ENCODE measurements at places on chromosomes 7 and 10. TPM values are rescaled to one million over a fixed set of nuclear protein-coding genes. Genes with fewer than 3 reads are reported as not detected.

Gene RNF133
- 2.0 TPM for total RNA-seq

Gene CUBN
- total RNA-seq = 1.8 TPM

Gene ICA1
- 45.2 TPM for total RNA-seq

Gene NKX1-2
- total RNA-seq = 37.0 TPM

DNA sequence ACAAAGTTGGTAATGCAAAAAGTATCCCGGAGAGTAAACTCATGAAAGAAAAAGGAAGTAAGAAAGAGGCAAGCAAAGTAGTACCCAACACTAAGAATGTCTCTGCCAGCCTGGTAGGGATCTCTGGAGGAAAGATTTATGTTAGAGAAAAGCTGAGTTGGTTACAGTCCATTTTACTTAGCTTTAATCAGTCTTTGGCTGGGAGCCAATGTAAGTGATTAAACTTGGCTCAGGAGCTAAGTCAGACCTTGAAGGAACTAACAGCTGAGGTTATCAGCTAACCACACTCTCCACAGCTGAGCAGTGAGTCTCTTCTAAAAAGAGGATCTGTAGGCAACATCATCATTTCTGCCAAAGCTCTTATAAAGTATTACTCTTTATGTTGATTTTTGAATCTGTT is 148.0 kb downstream of the ANKRD7 start:
- no peak overlapping the region for H3K27ac ChIP-seq
- no peak overlapping the region for H3K4me3 ChIP-seq
- no peaks in the 10 kb centered on the region for H3K27me3 ChIP-seq
- no peaks in the 10 kb centered on the region for H3K4me1 ChIP-seq

- H3K27ac ChIP-seq = no peak overlapping the region
- H3K36me3 ChIP-seq = no peaks in the 10 kb centered on the region
- H3K4me3 ChIP-seq = no peak overlapping the region
- H3K4me1 ChIP-seq = peaks cover 22% of the 10 kb centered on the region
- no peaks in the 10 kb centered on the region for H3K27me3 ChIP-seq
Observed at GRCh38 chr10:9596368-9596920, 1421.2 kb upstream of the CELF2 start.

DNA sequence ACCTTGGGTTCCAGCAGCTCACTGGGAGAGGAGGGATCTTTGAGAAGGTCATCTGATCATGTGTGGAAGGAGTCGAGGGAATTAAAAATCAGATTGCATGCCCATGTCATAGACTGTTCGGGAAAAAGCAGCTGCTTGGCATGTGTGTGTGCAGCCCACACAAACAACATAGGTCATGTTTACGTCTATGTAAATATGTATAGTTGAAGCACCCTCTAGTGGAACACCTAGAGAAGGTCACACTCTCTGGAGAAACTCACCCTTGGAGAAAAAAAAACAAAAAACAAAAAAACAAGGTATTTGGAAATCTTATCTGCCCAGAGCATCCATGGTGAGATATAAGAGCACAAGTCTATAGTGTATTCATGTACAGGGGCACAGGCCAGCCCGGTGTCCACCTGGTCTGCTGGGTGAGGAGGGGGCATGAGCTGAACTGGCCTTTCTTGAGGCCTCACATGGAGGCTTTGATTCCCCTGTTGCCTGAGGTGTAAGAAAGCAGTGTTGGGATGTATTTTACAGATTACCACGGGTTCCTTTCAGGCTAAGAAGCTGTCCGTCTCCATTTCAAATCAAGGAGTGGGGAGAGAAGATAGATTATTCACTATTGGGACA is 98.0 kb downstream of the NPY start:
- DNase-seq = peak; percentile 59
- no peak overlapping the region for H3K27ac ChIP-seq
- no peaks in the 10 kb centered on the region for H3K27me3 ChIP-seq
- H3K36me3 ChIP-seq = 0 out of 2 replicates have a peak, but pooled peaks cover 6% of the 10 kb centered on the region
- H3K4me1 ChIP-seq = peaks cover 62% of the 10 kb centered on the region
- H3K4me3 ChIP-seq = no peak overlapping the region

DNA sequence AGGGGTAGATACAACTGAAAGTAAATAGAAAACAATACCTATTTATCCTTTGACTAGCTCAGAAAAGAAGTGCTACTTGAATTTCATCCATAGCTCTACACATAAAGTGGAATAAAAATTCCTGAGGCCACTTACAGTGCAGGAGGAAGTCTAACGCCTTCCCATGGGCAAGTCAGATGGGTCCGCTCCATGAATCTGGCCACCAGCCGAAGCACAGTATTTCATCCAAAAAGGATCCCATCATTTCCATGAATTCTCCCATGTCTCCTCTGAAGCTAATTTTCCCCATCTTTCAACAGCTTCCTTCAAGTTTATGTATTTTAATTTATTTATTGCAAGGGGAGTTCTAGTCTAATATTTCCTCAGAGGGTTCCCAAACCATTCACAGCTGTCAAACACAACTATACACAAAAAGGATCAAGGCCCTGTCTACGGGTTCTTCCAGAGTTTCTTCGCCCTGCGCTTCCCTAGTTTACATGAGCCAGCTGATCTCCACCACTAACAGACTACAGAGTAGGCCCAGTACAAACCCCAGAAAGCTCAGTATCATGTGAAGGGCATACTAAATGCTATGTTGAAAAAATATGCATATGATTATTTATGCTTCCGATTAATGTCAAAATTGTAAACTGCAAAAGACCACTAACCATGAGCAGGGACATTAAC is 184.7 kb downstream of the DOCK4 start:
- peaks cover 10% of the 10 kb centered on the region for H3K4me1 ChIP-seq
- no peaks in the 10 kb centered on the region for H3K27me3 ChIP-seq
- no peak for DNase-seq

DNA sequence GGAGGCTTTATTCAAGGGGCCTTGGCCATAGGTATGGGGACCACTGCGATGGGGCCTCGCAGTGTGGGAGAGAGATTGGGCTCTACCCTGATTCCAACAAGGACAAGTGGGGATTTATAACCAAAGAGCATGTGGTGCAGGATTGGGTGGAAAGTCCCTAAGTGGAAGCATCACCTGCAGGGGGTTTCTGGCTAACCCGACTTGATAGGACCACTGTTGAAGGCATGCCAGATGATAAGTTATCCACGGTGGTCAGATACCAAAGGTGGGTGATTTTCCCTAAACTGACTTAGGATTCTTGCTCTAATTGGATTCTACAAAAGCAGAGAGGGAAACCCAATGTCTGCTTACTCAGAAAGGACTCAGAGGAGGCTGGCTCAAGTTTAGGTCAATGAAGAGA is 429.6 kb upstream of the LRGUK start:
- H3K27me3 ChIP-seq = no peaks in the 10 kb centered on the region
- no peak overlapping the region for H3K27ac ChIP-seq
- 0 out of 2 replicates have a peak, but pooled peaks cover 3% of the 10 kb centered on the region for H3K4me1 ChIP-seq
- no peak for DNase-seq

- peaks cover 19% of the 10 kb centered on the region for H3K4me1 ChIP-seq
- DNase-seq = no peak
- no peak overlapping the region for H3K27ac ChIP-seq
- no peaks in the 10 kb centered on the region for H3K27me3 ChIP-seq
- H3K4me3 ChIP-seq = no peak overlapping the region
Observed at GRCh38 chr7:87339373-87339897, 6.0 kb upstream of the CROT start.

- no peak overlapping the region for H3K4me3 ChIP-seq
- H3K27ac ChIP-seq = no peak overlapping the region
- 0 out of 2 replicates have a peak, but pooled peaks cover 5% of the 10 kb centered on the region for H3K36me3 ChIP-seq
- H3K27me3 ChIP-seq = no peaks in the 10 kb centered on the region
Observed at GRCh38 chr7:138325434-138325833, 134.6 kb upstream of the TRIM24 start.

GRCh38 chr7:45876519-45876918 is 3.6 kb upstream of the CCDC201 start:
- no peak for DNase-seq
- H3K27ac ChIP-seq = no peak overlapping the region
- H3K4me1 ChIP-seq = no peaks in the 10 kb centered on the region

DNA sequence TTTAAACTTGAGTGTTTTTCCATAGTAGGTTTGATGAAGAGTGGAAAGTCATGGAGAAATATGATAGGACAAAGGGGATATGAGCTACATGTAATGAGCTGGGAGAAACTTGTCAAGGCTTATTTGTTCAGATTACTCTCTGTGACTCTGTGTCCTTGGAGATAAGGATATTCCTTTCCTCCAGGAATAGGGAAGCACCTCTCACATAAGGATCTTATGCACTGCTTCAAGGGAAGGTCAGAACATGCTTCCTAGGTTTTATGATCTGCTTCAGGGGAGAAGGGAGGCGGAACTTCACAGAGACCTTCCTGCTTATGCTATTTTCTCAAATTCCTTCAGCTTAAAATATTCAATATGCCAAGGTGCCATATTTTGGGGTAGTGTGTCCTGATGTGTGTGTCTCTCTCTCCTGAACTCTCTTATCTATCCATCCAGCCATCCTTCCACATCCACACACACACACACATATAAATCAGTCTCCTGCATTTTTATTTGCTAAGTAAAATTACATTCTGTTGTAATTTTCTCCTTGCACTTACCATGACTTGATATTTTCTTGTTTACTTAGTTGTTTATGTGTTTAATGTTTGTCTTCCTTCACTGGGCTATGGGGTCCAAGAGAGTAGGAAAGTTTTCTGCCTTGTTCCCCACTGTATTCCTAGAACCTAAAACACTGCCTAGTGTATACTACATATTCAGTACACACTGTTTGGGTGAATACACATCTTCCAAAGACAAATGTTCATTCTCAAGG is 26.4 kb downstream of the ARL4A start:
- no peaks in the 10 kb centered on the region for H3K36me3 ChIP-seq
- no peak overlapping the region for H3K4me3 ChIP-seq
- peak overlapping the region; percentile 24 for H3K27ac ChIP-seq
- peaks cover 44% of the 10 kb centered on the region for H3K4me1 ChIP-seq

GRCh38 chr10:28857164-28857563 is 179.8 kb downstream of the BAMBI start:
- no peak overlapping the region for H3K4me3 ChIP-seq
- DNase-seq = no peak
- no peaks in the 10 kb centered on the region for H3K27me3 ChIP-seq
- no peak overlapping the region for H3K27ac ChIP-seq
- H3K36me3 ChIP-seq = no peaks in the 10 kb centered on the region

- H3K4me1 ChIP-seq = peaks cover 8% of the 10 kb centered on the region
- H3K27me3 ChIP-seq = no peaks in the 10 kb centered on the region
- no peak for DNase-seq
- no peak overlapping the region for H3K4me3 ChIP-seq
Observed at GRCh38 chr10:94680544-94680943, 3.0 kb upstream of the CYP2C18 start.

- DNase-seq = no peak
- H3K36me3 ChIP-seq = no peaks in the 10 kb centered on the region
- H3K4me3 ChIP-seq = no peak overlapping the region
- no peak overlapping the region for H3K27ac ChIP-seq
Observed at GRCh38 chr7:66157060-66157459, 42.4 kb downstream of the CRCP start.

DNA sequence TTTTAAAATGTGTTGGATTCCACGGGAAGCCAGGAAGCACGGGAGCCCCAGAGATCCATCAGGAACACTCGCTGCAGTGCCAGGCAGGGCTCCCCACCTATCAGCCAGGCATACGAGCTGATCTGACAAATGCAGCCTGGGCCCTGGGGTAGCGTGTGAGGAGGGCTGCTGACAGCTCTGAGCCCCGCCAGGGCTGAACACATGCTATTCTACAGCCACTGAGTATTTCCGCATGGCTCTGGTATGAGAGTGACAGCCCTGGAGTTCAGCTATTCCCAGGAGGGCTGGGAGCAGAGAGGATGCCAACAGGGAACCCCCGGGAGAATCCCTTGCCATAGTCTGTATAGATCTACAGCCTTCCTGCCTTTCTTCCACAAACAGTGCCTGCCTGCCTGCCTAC is 237.3 kb upstream of the ZMIZ1 start:
- H3K4me3 ChIP-seq = no peak overlapping the region
- H3K27me3 ChIP-seq = no peaks in the 10 kb centered on the region
- no peak overlapping the region for H3K27ac ChIP-seq
- no peak for DNase-seq

- no peak for DNase-seq
- H3K27ac ChIP-seq = no peak overlapping the region
Observed at GRCh38 chr7:155322530-155322929, 24.9 kb downstream of the INSIG1 start.

GRCh38 chr10:52951824-52952223 is 179.2 kb upstream of the MBL2 start:
- H3K36me3 ChIP-seq = no peaks in the 10 kb centered on the region
- H3K4me3 ChIP-seq = no peak overlapping the region
- no peaks in the 10 kb centered on the region for H3K27me3 ChIP-seq
- H3K4me1 ChIP-seq = no peaks in the 10 kb centered on the region

DNA sequence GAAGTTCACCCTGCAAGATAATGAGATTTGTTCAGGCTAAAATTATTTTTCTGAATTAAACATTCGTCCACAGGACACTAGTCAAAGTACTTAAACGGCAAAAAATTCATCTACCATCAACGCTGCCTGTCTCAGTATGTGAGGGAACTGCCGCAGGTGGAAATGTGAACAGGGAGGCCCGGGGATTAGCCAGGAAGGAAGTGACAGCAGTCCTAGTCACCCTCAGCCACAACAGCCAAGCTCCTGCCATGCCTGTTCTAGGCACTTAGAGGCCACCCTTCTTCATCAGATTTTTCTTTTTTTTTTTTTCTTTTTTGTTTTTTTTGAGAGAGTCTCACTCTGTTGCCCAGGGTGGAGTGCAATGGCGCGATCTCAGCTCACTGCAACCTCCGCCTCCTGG is 9.4 kb downstream of the NUDT5 start:
- H3K4me3 ChIP-seq = no peak overlapping the region
- no peak for DNase-seq
- H3K4me1 ChIP-seq = peaks cover 1% of the 10 kb centered on the region
- H3K36me3 ChIP-seq = peaks cover 13% of the 10 kb centered on the region

- peak; percentile 71 for DNase-seq
- H3K4me1 ChIP-seq = peaks cover 36% of the 10 kb centered on the region
- peaks cover 46% of the 10 kb centered on the region for H3K27me3 ChIP-seq
- no peak overlapping the region for H3K27ac ChIP-seq
- no peaks in the 10 kb centered on the region for H3K36me3 ChIP-seq
Observed at GRCh38 chr7:70694434-70694970, 437.4 kb upstream of the GALNT17 start.

GRCh38 chr7:27992097-27992496 is 188.5 kb downstream of the JAZF1 start:
- no peaks in the 10 kb centered on the region for H3K27me3 ChIP-seq
- H3K4me3 ChIP-seq = no peak overlapping the region
- peaks cover 8% of the 10 kb centered on the region for H3K4me1 ChIP-seq
- H3K27ac ChIP-seq = no peak overlapping the region

DNA sequence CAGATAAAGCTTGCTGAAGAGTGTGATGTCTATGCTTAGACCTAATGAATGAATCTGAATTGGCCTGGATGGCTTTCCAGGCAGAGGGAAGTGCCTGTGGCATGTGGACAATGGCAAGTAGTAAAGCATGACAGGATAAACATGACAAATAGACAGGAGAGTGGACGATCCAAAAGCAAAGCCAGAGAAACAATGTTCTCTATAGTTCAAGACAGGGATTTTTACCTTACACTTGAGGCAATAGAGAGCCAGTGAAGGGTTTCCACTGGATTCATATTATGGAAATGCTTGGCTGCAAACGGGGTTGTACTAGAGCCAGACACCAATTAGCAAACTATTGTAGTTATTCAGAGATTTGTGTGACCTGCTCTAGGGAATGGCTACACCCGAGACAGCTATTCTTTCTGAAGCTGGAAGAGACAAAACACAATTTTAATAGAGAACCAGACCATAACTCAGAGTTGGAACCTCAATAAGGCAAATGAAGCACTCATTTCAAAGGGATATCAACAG is 2.3 kb downstream of the AGMO start:
- no peak overlapping the region for H3K4me3 ChIP-seq
- no peaks in the 10 kb centered on the region for H3K27me3 ChIP-seq
- no peaks in the 10 kb centered on the region for H3K36me3 ChIP-seq
- H3K4me1 ChIP-seq = no peaks in the 10 kb centered on the region

GRCh38 chr10:49024484-49024883 is 84.8 kb upstream of the LRRC18 start:
- no peak overlapping the region for H3K4me3 ChIP-seq
- H3K4me1 ChIP-seq = no peaks in the 10 kb centered on the region
- H3K36me3 ChIP-seq = no peaks in the 10 kb centered on the region
- no peak for DNase-seq
- H3K27ac ChIP-seq = no peak overlapping the region
- no peaks in the 10 kb centered on the region for H3K27me3 ChIP-seq
